ENCODE measurements at places on chromosomes 6 and 20.
A peak's percentile ranks its signal among the peaks of the same experiment; 100 is the strongest.

- no peak for DNase-seq
These were observed 8.8 kb downstream of the PXDC1 start for GRCh38 chr6:3742426-3743344.

- DNase-seq = no peak
These were observed 41.1 kb upstream of the MAP3K4 start for GRCh38 chr6:160950507-160950906.

DNA sequence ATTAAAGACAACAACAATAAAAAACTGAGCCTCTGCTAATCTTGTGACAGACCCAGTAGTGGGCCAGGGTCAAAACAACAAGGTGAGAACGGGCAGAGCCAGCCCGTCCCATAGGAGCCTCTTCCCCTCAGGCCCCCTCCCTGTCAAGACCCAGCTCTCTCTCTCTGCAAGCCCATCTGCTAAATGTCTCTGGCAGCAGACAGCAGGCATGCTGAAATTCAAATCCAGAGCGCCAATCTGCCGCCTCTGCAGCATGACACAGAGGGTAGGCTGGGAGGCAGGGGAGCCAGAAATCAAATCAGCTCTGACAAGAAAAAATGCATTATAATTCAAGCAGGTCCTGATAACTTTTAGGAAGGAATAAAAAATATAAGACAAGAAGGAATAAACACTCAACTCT lies 26.3 kb downstream of the METTL24 start:
- peak; percentile 77 for DNase-seq

GRCh38 chr6:151063352-151063751 lies 176.4 kb upstream of the AKAP12 start:
- DNase-seq = no peak

GRCh38 chr20:2399390-2399789 lies 18.7 kb downstream of the TGM6 start:
- no peak for DNase-seq

DNA sequence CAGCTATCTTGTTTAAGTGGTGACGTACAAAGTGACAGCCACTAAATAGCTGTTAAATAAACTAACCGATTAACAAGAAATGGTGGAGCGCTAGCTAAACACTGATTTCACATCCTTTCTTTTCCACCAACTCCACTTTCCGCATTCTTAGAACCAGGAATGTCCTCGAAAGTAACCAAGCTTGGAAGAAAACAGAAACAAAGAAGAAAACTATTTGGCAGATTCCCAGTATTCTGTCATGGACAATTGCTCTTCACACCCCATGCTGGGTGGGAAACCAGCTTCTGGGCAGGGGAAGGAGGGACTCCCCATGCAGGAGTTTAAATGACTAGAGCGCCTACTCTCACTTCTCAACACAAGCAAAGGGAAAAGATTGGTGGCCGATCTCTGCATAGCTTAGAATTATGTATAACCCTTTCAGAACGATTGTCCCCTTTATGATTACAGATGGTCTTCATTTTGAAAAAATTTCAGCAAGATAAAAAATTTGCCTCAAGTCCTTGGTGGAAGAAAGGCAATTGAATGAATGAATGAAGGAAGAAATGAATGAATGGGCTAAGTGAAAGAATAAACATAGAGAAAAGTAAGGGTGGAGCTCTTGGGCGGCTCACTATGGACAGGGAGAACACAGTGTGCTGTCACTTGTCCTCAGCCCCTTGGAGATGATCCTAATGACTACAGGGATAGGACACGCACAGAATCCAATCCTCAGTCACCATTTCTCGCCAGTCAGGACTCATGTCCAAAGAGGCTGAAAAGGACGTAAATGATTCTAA lies 148.7 kb upstream of the NEDD9 start:
- DNase-seq = no peak

DNA sequence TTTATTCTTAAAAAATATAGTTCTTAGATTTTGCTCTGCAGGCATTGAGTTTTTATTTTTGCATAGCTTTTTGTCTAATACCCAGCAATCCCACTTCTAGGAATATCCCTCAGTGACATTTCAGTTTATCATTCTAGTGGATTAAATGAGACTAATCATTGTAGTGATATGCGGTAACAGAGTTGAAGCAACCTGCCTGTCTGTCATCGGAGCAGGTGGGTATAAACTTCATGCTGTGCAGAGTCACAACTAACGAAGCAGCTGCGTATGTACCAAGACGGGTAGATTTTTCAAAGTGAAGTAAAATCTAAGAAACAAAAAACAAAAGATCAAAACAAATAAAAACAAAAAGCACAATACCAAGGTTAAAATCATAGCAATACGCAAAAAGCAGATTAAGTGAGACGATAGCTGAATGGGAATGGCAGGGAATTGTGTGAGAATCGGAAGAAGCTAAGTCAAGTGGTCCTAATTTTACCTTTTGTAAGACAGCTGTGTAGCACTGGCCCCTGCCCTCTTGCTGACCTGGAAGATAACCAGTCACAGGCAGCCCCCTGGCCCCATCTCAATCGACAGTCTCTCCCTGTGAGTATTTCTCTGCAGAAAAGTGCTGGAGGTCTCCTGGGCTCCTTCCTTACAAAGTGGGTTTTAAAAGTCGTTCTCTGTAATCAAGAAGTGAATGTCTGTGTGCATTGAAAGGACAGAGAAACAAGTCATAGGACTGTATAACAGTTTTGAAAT lies 169.2 kb downstream of the OR2B2 start:
- DNase-seq = no peak

GRCh38 chr20:18276821-18277220 lies 11.5 kb upstream of the ZNF133 start:
- DNase-seq = peak; percentile 26

GRCh38 chr6:60668428-60668827 lies 1617.6 kb downstream of the KHDRBS2 start:
- no peak for DNase-seq

GRCh38 chr20:32139947-32140346 lies 30.4 kb downstream of the TM9SF4 start:
- no peak for DNase-seq

DNA sequence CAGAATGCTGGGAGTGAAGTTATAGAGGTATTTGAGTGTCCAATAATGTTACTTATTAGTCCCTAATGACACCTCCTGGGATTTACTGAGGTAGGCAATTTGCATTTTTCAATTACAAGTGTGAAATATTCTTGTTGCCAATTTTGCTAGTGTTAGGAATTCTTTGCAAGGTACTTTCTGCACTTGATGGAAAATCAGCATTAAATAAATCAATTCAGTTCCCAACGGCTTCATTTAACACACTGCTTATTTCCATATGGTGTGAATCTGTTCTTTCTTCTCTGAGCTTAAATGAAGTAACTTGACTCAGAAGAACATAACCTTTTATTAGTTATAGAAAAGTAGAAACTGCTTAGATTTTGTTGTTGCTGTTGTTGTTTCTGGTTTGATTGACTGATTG lies 21.2 kb downstream of the CCN2 start:
- DNase-seq = no peak

GRCh38 chr6:7016226-7016625 lies 91.5 kb upstream of the RREB1 start:
- DNase-seq = no peak

GRCh38 chr6:150076196-150076893 lies 7.4 kb upstream of the ULBP3 start:
- no peak for DNase-seq

GRCh38 chr6:115271434-115271833 lies 789.3 kb downstream of the FRK start:
- DNase-seq = no peak

DNA sequence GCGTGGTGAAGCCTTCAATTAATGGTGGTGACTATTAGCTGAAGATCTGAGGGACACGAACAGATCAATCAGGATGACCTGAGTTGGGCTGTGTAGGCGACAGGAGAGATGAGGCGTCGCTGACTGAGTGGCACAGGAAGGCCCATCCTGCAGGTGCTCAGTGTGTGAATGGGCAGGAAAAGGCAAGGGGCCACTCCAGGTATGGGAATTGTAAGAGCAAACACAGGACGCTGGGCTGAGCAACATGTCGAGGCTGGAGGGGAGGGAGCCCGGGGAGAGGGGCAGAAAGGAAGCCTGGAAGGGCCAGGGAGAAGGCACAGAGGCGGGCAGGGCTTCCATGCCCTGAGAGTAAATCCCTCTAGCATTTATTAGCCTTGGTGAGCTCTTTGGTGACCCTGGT lies 151.0 kb downstream of the VEGFA start:
- DNase-seq = no peak

GRCh38 chr6:28225056-28225834 lies at the start of gene ZSCAN9:
Gene ZSCAN9, plus strand, starts transcription at chr6:28225275. Its CDS starts 1,810 bp downstream, at chr6:28227085.
- DNase-seq = peak; percentile 64

- no peak for DNase-seq
These were observed 399.9 kb upstream of the MARCKS start for GRCh38 chr6:113457198-113457597.

GRCh38 chr6:101478891-101479290 lies 85.4 kb downstream of the GRIK2 start:
- DNase-seq = no peak

GRCh38 chr20:12394786-12395185 lies 477.1 kb downstream of the BTBD3 start:
- no peak for DNase-seq

GRCh38 chr20:63950701-63951397 lies 5.4 kb downstream of the UCKL1 start:
- no peak for DNase-seq

GRCh38 chr6:35068206-35068605 lies 72.9 kb downstream of the TCP11 start:
- DNase-seq = no peak

DNA sequence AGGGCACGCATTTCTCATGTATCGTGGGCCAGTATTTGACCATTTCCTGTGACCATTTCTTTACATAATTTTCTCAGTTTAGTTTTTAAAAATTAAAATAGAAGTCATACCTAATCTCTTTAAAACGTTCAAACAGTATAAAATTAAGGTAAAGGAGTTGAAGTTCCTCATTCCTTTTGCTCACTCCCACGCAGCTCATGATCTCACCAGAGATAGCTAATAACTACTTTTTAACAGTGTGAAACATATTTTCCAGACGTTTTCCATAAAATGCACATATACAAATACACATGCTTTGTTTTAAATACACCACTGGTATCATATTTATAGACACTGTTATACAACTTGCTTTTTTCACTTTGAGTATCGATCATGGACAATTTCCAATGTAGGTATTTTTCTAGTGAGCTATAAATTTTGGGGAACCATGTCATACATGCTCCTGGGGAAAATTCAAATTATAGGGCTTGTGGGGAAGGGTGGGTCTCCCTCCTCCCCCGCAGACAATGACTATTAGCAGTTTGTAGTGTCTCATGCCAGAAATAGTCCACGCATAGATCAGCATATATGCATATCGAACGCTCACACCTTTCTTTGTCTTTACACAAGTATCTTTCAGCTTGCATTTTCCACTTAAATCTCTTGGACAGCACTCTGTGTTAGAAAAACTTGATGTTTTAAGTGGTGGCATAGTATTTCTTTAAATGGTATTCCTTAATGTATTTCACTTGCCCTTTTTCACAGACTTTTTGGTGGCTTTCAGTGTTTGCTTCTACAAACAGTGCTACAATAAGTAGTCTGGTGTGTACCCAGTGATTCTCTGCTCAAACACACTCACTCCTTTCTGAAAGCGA lies 145.5 kb upstream of the ZNF217 start:
- DNase-seq = no peak

- no peak for DNase-seq
These were observed 32.0 kb upstream of the POU5F1 start for GRCh38 chr6:31202259-31203166.

GRCh38 chr6:166203003-166203640 lies 35.5 kb upstream of the TBXT start:
- DNase-seq = no peak

GRCh38 chr6:28758046-28758817 lies 165.6 kb downstream of the TRIM27 start:
- peak; percentile 93 for DNase-seq

- no peak for DNase-seq
These were observed 42.9 kb downstream of the UQCC1 start for GRCh38 chr20:35368666-35369423.

- no peak for DNase-seq
These were observed 190.0 kb downstream of the C6orf118 start for GRCh38 chr6:165119231-165120020.

DNA sequence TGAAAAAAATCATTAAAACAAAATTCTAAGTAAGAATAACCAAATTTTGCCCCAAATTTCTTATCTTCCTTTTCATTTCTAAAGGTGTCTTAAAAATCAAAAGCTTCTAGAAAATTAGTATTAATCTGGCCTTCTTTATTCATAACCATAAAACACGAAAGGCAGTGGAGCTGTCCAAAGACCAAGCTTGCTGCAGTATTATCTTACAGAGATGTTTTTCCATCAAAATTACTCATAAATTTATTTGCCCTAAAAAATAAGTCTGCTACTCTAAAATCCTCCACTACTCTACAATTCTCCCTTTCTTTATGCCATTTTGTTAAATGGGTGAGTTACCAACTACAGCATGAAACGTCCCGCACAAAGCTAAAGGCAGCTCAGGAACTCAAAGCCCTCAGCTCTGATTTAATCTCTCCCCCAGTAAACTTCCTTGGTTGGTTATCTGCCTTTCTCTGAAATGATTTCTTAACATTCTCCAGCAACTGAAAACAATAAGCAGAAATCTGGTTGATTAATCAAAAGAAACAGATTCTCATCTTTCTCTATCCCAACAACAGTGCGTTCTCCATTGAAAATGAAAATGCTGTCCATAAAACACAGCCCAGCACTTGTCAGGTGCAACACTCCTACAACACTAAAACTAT lies 2.1 kb downstream of the USP49 start:
- no peak for DNase-seq

GRCh38 chr6:111667931-111668330 lies 62.3 kb upstream of the TRAF3IP2 start:
- no peak for DNase-seq

DNA sequence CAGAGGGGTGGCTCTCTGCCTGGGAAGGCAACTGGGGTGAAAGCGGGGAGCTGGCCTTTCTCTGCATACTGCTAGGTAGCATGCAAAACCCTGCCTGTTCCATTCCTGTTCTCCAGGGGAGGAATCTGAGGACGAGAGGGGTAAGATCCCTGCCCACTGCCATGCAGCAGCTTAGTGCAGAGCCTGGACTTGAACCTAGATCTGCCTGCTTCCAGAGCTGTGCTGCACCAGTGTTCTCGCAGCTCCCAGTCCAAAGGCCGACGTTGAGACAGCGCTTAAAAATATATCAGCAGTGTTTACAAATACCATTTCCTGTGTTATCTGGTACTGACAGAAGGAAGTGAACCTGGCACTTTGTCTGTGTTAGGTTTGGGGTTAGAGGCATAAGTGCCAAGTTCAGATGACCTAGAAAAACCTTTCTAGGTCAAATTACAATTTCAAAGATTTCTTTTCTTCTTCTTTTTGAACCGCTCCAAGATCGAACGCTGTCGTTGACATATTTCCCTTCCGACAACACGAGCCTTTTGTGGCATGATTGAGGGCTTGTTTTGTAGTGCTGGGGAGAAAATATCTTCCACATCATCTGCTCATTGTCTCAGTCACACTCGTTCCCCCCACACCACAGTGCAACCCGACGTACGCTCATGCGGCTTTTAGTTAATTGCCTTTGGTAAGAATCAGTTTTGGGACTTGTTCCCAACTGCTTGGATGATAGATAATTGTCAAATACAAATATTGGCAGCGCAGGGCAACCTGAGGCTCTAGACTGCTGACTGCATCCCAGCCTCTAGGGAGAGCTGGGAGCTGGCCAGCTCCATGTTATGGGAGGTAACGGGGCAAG lies 44.6 kb downstream of the TOX2 start:
- no peak for DNase-seq
